Stimulated activated CD4-positive, alpha-beta T cell treated with anti-CD3 and anti-CD28 coated beads, Interleukin-1b, Interleukin-23, amount 100 ng/mL, for 24 hours (primary cell): ENCODE measurements at places on chromosomes 5 and 9.

DNA sequence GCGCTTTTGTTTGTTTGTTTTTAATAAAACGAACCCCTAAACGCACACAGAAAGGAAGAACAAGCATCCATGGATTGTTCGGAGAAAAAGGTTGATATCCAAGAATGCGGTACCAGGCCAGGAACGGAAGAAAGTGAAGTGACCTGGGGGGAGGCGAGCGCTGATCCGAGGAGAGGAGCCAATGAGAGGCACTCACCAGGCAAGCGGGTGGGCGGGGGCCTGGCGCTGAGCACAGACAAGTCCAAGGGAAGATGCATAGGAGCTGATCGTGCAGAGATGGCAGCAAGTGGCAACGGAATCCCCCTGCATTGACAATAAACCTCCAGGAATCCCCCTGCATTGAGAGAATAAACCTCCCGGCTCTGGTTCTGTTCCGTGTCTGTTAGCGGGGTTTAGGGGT is 8.4 kb downstream of the OBP2B start:
- no peak for DNase-seq

- no peak for DNase-seq
Measured at GRCh38 chr9:107438211-107439031, 51.1 kb downstream of the KLF4 start.

DNA sequence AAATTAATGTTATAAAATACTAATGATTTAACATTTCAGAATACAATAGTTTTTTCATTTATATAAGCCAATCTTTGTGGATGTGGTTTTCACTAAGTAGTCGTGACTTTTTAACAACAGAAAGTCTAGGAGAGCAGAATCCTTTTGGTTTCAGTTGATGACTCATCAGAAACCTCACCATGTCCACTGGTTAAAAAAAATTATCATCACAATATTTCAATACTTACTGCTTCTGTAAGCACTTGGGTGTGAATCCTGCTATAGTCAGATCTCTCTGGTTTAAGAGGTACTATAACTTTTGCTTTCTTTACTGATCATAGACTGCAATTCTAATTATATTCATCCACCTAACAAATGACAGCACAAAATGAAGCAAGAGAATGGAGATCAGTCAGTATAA is 77.2 kb downstream of the MRPS30 start:
- DNase-seq = no peak

- DNase-seq = no peak
Measured at GRCh38 chr5:141001446-141001843, 35.2 kb downstream of the PCDHAC2 start.

DNA sequence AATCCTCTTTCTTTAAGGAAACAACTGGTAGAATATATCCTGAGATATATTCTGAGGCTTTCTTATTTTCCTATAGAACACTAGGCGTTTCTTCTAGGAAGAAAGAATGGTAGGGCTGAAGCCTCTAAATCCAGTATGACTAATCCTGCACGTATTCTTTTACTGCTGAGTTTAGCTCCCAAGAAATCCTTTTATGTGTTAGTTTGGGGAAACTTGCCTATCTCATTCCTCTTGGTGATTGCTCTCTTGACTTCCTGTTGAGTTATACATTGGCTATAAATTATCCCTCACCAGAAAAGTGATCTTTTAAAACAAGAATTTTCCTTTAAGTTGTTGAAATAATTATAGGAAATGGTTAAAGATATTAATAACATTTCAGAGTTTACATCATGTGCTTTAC is 422.9 kb downstream of the TMEM161B start:
- no peak for DNase-seq
